ENCODE measurements at places on chromosomes 12 and 14.

DNA sequence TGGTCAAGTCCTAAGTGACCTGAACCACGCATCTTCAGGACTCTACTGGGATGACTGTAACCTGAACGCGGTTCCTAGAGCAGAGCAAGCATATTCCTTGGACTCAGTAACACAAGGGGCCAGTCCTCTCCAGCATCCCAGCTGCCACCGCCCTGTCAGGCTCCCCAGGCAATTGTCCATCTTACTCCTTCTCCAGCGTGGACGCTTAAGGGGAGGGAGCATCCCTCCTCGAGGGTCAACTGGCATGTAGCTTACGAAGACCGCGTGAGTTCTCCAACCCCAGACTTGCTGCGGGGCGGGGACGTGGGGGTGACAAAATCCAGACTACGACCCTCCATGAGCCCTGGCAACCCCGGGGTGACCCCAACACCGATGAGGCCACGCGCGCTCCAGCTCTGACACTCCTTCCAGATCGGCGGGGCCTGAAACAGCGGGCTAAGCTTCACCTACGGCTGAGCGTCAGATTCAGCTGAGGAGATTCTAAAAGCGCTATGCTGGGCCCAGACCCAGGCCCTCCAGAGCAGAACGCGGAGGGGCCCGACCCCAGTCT is 846 bp upstream of the MTHFD1 start:
- no peak for DNase-seq

GRCh38 chr12:63882844-63883243 is 38.3 kb downstream of the SRGAP1 start:
- DNase-seq, result no peak

- DNase-seq, result no peak
Observed at GRCh38 chr12:6950401-6950801, 755 bp upstream of the PTPN6 start.

DNA sequence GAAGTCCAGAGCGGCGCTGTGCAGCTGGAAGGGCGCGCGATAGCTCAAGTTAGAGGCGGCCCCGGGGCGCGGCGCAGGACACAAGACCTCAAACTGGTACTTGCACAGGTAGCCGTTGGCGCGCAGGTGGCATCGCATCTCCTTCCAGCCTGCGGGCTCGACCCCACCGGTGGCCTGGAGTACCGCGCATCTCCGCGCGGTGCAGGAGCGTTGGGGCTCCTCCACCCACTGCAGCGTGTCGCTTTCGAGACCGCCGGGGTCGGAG is 553 bp downstream of the CLEC14A start:
- DNase-seq, result no peak

DNA sequence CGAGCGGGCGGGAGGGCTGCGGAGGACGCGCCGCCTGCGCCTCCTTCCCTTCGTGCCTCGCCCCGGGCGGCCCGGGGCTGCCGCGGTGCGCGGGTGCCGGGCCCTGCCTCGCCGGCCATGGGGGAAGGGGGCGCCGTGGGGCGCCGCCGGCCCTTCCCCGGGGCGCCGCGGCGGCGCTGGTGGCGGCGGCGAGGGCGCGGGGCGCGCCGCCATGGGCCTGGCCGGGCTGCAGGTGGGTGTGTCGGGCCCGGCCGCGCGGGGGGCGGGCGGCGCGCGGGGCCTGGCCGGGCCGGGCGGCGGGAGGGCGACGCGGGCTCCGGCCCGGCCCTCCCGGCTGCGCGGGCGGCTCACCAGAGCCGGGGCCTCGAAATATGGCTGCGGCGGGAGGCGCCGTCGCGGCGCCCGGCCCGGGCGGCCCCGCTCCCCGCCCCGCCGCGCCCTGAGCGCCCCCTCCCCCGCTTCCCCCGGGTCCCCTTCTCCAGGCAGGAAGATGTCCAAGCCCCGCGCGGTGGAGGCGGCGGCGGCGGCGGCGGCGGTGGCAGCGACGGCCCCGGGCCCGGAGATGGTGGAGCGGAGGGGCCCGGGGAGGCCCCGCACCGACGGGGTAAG is 5.1 kb downstream of the KMT5A start:
- no peak for DNase-seq

DNA sequence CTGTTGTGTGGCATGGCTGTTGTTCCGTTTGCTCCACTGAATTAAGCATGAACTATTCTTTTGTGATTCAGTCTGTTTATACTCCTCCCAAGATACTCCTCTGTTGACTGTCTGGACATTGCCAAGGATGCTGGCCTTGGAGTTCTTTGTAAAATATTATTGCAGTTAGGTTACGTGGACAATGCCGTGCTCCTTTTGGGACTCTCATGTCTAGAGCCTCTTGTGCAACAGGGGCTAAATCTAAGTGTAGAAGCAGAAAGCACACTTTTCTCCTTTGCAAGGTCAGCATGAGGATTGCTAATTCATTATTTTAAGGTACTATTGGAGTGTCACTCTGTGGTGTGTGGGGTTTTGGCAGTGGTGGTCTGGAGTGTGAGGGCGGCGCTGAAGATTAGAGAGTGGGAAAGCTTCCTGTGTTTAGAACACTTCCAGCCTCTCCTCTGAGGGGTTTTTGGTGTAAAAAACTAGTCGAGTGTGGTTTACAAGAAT is 125.4 kb downstream of the SAMD4A start:
- no peak for DNase-seq

GRCh38 chr14:21081521-21082142 is 11.5 kb downstream of the ARHGEF40 start:
- no peak for DNase-seq

DNA sequence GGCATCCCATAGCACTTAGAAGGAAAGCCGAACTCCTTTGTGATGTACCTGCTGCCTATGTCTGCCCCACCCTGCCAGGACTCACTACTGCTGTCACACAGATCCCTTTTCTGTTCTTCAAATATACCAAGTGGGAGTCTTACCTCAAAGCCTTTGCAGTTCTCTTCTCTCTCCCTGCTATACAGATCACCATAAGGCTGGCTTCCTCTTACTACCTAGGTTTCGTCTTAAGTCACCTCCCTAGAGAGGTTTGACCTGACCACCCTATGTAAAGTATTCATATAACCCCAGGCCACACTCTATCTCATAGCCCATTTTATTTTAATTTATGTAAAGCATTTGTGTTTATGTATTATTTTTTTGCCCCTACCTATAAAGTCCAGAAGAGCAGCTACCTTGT is 117.6 kb downstream of the CRADD start:
- no peak for DNase-seq

- no peak for DNase-seq
Observed at GRCh38 chr14:51331486-51332367, 91.7 kb downstream of the TMX1 start.

DNA sequence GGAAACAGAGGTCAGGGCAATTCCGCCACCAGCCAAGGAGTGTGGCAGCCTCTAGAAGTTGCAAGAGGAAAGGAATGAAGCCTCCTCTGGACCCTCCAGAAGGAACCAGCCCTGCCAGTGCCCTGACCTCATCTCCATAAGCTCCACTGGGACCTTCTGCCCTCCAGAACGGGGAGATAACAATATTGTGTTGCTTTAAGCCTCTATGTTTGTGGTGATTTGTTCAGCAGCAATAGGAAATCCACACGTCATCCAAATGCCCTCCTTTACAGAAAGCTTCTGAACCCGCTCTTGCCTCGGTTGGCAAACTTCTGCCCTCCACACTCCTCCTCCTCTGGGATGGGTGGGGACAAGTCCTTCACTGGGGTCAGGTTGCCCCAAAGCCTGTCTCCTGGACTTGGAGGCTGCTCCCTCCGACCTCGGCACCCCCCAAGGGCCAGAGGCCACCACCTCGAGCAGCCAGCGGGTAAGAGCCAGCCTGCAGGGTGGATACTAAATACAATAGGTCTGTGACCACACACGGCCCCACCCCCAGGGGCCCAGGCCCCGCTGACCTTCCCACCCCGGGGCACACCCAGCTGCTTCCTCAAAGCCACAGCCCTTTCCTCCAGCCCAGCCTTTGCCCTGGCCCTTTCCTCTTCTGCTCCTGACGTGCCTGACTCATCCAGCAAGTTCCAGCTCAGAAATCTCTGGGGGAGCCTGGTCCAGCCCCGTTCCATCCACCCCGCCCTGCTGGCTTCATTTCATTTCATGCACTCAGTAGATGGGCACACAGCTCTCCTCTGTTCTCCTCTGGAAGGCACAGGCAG is 58.7 kb upstream of the NCOR2 start:
- DNase-seq, result peak; percentile 57

- DNase-seq, result no peak
Observed at GRCh38 chr12:122830517-122831214, 4.6 kb upstream of the HIP1R start.

- no peak for DNase-seq
Observed at GRCh38 chr12:115185506-115185905, 501.5 kb upstream of the TBX3 start.

DNA sequence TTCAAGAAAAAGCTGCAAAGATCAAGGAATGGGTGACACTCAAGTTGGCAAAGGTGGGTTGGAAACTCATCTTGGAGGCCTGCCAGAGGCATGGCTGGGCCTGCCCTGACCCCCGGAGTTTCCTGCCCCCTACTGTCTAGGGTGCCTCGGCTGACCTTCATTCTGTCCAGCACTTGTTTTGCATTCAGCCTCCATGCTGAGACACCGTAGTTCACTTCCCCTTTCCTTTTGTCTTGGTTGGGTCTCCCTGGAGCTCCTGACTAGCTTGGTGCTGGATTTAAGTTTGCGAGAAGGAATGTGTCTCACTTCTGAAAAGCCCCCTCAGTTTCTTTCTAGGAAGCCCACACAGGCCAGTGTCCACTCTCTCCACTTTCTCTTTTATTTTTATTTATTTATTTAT is 26.5 kb downstream of the PLEKHH1 start:
- no peak for DNase-seq

- DNase-seq, result no peak
Observed at GRCh38 chr14:75518625-75519024, 3.6 kb upstream of the BATF start.

GRCh38 chr14:104473649-104474494 is 105.7 kb upstream of the C14orf180 start:
- DNase-seq, result no peak

DNA sequence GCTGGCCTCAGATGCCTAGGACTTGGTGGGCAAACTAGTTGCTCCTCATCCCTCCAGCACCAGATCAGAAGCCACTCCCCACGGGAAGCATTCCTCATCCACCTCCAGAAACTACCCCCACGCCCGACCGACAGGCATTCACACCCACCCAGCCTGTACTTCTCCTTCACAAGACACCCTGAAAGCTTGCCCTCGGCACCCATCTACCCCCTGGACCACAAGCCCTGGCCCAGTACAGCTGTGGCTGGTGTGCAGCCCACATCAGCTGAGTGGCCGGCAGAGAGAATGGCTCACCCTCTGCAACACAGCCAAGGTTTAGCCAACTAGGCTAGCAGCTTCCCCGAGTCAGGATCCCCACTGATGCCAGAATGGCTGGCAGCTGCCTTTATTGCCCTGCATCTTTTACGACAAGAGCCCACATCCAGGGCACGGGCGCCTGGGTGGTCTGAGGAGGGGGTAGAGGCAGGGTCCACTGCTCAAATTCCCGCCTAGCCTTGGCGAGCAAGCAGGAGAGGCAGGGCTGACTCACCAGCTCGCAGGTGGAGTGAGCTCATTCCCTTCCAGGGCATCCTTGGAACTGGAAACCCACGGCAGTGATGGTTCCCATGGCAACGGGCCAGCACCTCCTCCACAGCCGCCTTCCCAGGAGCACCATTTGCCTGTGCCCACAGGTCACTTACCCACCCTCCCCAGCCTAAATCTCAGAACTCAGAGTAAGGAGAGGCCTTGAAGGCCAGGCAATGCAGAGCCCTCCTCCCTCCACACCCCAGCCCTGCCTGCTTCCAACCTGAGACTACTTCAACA is 17.1 kb downstream of the ACTN1 start:
- no peak for DNase-seq

- DNase-seq, result no peak
Observed at GRCh38 chr14:35940291-35940690, 114.2 kb downstream of the BRMS1L start.

DNA sequence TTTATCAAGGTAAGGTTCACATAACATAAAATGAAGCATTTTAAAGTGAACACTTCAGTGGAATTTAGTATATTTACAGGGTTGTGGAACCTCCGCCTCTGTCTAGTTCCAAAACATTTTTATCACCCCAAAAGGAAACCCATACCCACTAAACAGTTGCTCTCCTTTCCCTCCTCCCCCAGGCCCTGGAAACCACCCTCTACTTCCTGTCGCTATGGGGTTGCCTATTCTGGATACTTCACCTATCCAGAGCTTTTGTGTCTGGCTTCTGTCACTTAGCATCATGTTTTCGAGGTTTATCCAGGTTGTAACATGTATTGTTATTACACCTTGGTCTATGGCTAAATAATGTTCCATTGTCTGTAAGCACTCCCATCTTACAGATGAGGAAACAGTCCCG is 27.7 kb upstream of the ZFP36L1 start:
- no peak for DNase-seq

GRCh38 chr12:62512901-62513300 is 46.3 kb downstream of the MON2 start:
- DNase-seq, result no peak

DNA sequence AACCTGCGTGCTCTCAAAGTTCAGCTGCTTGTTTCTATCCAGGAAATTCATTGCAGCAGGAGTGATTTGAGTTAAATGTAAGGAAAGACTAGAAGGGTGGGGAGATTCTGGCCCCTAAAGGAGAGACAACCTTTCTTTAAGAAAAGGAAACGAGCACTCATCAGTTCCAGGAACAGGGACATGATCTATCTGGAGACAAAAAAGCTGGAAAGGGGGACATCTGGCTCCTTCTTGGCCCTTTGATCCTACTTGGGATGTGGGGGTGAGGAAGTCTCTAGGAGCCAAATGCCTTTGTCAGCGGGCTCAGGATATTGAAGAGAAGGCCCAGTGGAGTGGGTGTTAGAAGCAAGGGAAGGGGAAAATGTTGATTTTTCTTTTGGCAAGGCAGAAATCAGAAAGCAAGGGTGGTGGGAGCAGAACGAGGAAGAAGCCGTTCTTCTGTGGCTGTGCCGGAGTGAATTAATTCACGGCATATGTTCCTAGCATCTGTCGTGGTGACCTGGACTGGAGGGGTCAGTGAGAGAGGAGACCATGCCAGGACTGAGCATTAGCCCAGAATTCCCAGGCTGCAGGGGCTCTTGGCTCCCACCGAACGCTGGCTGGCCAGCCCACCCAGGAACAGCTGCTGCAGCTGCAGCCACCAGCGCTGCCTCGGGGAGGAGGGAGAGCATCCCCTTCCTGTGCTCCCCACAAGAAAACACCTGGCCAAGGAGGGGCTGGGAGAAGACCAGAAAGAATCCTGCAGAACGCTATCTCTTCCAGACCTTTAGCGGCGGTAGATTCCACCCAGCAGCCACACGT is 62.8 kb upstream of the GPATCH2L start:
- no peak for DNase-seq

- no peak for DNase-seq
Observed at GRCh38 chr12:95548539-95549391, 2.5 kb downstream of the USP44 start.

GRCh38 chr12:3295646-3296408 is 195.2 kb upstream of the PRMT8 start:
- no peak for DNase-seq
